NCI-H226 (cell line): ENCODE measurements at places on chromosomes 1 and 21.

- no peak for DNase-seq
Observed at GRCh38 chr1:165747632-165748447, 20.8 kb downstream of the TMCO1 start.

DNA sequence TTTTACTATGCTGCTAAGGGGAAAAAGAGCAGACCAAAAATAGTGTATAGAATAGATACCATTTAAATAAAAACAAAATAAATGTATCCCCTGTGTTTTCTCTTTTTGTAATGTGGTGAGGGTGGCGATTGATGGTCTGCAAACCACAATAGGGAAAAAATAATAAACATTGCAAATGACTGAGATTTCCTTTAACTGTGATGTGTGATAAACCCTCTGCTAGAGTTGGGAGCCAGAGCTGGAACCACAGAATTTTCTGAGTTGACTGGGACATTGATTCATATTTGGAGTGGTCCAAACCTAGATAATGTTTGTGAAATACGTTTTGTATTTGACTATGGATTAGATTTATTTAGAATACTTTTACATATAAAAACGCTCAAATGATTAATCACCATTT, 70.6 kb upstream of the PTGFR start:
- no peak for DNase-seq

- no peak for DNase-seq
Observed at GRCh38 chr1:161217831-161218230, 2.7 kb downstream of the FCER1G start.

DNA sequence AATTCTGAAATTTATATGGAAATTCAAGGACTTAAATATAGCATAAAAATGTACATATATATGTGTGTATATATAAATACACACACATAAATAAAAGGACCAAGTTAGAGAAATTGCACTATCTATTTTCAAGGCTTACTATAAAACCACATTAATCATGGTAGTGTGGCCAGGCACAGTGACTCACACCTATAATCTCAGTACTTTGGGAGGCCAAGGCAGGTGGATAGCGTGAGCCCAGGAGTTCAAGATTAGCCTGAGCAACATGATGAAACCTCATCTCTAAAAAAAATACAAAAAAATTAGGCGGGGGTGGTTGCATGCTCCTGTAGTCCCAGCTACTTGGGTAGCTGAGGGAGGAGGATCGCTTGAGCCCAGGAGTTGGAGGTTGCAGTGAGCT, 171.4 kb upstream of the GORAB start:
- DNase-seq = peak; percentile 5

- no peak for DNase-seq
Observed at GRCh38 chr1:35615440-35615839, 25.9 kb downstream of the PSMB2 start.

GRCh38 chr1:160451119-160451858, 50.9 kb downstream of the VANGL2 start:
- no peak for DNase-seq

GRCh38 chr1:115620453-115620852, 21.3 kb upstream of the VANGL1 start:
- DNase-seq = no peak

GRCh38 chr1:2299131-2299627, 71.1 kb downstream of the SKI start:
- no peak for DNase-seq

DNA sequence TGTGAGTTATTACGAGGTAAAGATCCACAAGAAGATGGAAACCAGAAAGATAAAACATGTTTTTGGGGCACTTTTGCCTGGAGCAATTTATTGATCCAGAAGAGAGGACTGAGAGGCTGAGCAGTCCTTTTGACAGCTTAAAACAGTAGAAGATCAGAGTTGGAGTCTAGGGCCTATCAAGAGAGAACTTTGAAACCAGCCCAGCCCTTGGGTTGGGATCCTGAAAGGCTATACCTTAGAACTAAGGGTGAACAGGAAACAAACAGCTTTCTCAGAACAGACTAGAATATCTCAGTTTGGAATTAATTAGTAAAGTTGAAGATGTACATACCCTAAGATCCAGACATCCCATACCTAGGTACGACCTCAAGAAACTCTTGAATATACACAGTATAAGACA, 89.6 kb downstream of the ZZZ3 start:
- DNase-seq = no peak

DNA sequence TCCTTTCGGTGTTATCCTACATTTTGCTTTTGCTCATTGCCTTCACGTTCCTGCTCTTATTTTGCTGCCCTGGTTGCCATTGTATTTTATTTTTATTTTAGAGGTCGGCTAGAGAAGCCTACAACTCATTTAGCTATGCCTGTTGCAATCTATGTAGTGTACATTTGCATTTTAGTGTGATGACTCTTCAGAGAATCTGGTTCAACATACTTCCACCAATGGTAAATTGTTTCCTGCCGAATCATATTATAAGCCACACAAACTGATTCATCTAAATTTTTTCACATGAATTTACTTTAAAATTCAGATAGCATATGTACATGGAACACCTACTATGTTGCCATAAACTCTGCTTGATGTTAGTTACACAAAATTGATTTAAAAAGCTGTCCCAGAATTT, 1596.9 kb downstream of the PLA2G4A start:
- peak; percentile 58 for DNase-seq

- DNase-seq = peak; percentile 60
Observed at GRCh38 chr1:197955486-197956394, 38.6 kb downstream of the LHX9 start.

DNA sequence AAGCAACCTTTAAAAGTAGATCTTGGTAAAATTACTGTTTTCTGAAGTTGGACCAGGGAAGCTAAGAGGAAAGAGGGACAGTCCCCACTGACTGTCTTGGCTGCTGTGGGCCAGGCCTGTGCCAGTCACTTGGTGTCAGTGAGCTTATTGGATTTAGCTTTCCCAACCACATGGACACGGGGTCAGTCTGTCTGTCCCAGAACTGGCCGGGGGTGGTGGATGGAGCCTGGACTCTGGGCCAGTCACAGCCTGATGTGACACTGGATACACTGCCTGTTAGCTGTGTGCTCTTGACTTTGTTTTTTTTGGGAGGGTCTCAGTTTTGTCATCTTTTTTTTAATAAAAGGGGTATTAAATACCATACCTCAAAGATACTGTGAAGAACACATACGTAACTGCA, 96.7 kb downstream of the GALNT2 start:
- DNase-seq = no peak

DNA sequence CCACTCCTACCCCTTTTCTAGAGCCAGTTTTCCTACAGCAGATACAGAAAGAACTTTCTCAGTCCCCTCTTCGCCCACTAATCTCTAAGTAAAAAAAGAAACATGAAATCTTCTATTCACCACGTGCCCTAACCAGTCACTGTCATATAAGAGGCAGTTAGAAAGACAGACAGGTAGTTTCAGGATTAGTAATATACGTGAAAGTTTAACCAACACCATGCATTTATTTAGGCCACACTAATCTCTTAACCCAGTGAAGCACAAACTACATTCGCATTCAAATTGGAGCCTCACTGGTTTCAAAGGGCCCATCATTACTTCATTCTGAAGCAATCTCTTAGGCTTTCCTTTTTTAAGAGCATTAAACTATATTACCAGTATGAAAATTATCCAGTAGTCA, 10.1 kb downstream of the GPATCH2 start:
- no peak for DNase-seq

GRCh38 chr1:178490136-178490535, 6.6 kb downstream of the CLEC20A start:
- DNase-seq = no peak

GRCh38 chr1:100791586-100791985, 72.0 kb downstream of the VCAM1 start:
- no peak for DNase-seq

- no peak for DNase-seq
Observed at GRCh38 chr1:230868736-230869385, 540 bp upstream of the C1orf198 start.

GRCh38 chr21:24955275-24955961, 651.9 kb downstream of the MRPL39 start:
- DNase-seq = no peak

GRCh38 chr1:193451001-193451400, 264.6 kb upstream of the B3GALT2 start:
- DNase-seq = no peak

DNA sequence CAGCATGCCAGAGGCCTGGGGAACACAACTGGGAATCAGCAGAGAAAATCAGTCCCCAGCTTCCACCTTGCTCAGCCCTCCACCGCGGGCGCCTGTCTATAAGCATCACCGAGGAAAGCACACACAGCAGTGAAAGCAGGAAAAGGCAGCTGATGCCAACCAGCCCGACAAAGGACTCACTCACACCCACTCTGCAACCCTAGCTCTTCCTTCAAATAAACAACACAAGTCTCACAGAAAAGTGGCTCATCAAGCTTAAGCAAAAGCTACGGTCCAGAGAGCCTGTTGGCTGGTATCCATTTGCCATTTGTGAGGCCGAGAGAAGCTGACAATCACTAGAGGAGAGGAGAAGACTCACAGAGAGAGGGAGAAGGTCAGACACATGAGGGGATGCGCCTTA, 27.1 kb downstream of the MRAP start:
- no peak for DNase-seq
